Activated T-helper 2 cell treated with anti-CD3 and anti-CD28 coated beads, Interferon-gamma antibody, Interleukin-2, Interleukin-4, amounts not matched to agents 10 μg/mL and 5 μg/mL and 100 μg/mL, durations not matched to agents 14 hours and 24 hours and 36 hours (primary cell): ENCODE measurements at places on chromosomes 6 and 20. TPM values are rescaled to one million over a fixed set of nuclear protein-coding genes. Genes with fewer than 3 reads are reported as not detected.
A peak's percentile ranks its signal among the peaks of the same experiment; 100 is the strongest.

The NUP153 gene
- total RNA-seq = 90.2 and 93.5 TPM in 2 replicates

The OR2B6 gene
- not detected in 2 replicates for total RNA-seq

The SYNE1 gene
- total RNA-seq = 14.2 and 15.2 TPM in 2 replicates

GRCh38 chr6:33367009-33367714, 24.5 kb upstream of the KIFC1 start:
- no peaks in the 10 kb centered on the region for H3K36me3 ChIP-seq
- no peak overlapping the region for H3K27ac ChIP-seq
- no peaks in the 10 kb centered on the region for H3K27me3 ChIP-seq
- no peak overlapping the region for H3K4me3 ChIP-seq
- DNase-seq = no peak

- H3K4me1 ChIP-seq = no peaks in the 10 kb centered on the region
- DNase-seq = no peak
- H3K27ac ChIP-seq = no peak overlapping the region
- no peaks in the 10 kb centered on the region for H3K27me3 ChIP-seq
Observed at GRCh38 chr20:9741996-9742395, 96.9 kb downstream of the PAK5 start.

GRCh38 chr20:55478724-55479450, 526.4 kb downstream of the CBLN4 start:
- H3K27ac ChIP-seq = no peak overlapping the region
- no peaks in the 10 kb centered on the region for H3K27me3 ChIP-seq
- DNase-seq = no peak
- no peak overlapping the region for H3K4me3 ChIP-seq

- no peaks in the 10 kb centered on the region for H3K36me3 ChIP-seq
- peak overlapping the region; percentile 47 for H3K27ac ChIP-seq
- peaks cover 30% of the 10 kb centered on the region for H3K4me1 ChIP-seq
- peak; percentile 74 for DNase-seq
- H3K4me3 ChIP-seq = no peak overlapping the region
Observed at GRCh38 chr6:89371849-89372505, 19.5 kb upstream of the UBE2J1 start.

GRCh38 chr6:92810913-92811312, 608.4 kb downstream of the EPHA7 start:
- H3K36me3 ChIP-seq = no peaks in the 10 kb centered on the region
- no peak overlapping the region for H3K4me3 ChIP-seq
- H3K27ac ChIP-seq = no peak overlapping the region
- no peaks in the 10 kb centered on the region for H3K27me3 ChIP-seq
- H3K4me1 ChIP-seq = no peaks in the 10 kb centered on the region
